Foreskin keratinocyte (primary cell): ENCODE measurements at places on chromosomes 3 and 15.

- DNase-seq, result peak; percentile 14
These were observed 25.2 kb downstream of the GOLGA6D start for GRCh38 chr15:75307778-75308390.

DNA sequence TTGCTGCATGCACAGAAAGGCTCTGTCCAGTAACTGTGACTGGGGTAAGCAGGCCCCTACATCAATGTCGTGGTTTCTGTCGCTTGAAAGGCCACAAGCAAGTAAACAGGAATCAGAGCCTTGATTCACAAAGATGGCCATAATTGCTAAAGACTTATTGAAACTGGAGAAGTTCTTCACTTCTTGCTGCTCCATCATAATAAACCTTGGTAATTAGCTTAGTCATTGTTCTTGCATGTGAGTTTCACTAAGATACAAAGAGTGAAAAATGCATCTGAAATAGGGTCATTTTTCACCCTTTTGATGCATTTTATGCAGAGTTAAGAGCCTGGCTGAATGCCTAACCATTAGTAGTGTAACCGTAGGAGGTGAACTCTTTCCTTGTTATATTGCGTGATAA is 3.2 kb downstream of the SEMA6D start:
- DNase-seq, result no peak

- DNase-seq, result peak; percentile 11
These were observed 287.8 kb upstream of the MCTP2 start for GRCh38 chr15:93943586-93943985.

- DNase-seq, result peak; percentile 81
These were observed 108.0 kb downstream of the CMSS1 start for GRCh38 chr3:99925584-99926230.

DNA sequence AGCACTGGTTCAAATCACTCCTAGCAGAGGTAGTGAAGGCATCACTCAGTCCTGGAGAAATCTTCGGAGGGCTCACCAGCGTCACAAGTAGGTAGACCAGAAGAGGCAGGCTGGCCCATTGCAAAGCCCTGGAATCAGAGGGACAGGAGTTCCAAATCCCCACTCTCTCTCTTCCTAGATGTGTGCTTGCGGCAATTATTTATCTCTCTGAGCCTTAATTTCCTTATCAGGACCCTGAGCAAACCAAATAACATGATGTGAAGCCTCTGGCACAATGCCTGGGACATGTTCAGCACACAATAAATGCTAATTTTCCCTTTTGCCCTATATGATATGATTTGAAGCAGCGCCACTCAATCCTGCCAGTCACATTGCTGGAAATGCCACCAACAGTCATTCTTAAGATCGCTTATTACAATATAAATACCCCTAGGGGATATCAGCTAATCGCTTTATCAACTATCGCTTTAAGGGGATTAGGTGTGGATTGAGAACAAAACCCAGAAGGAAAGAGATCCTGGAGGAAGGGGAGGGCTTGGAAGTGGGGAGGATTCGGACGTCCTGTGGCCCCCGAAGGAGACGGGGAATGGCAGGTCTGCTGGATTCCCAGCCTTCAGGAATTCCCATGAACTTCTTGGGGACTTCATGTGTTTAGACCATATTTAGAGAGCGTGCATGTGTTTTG is 59.5 kb upstream of the TSEN2 start:
- no peak for DNase-seq

DNA sequence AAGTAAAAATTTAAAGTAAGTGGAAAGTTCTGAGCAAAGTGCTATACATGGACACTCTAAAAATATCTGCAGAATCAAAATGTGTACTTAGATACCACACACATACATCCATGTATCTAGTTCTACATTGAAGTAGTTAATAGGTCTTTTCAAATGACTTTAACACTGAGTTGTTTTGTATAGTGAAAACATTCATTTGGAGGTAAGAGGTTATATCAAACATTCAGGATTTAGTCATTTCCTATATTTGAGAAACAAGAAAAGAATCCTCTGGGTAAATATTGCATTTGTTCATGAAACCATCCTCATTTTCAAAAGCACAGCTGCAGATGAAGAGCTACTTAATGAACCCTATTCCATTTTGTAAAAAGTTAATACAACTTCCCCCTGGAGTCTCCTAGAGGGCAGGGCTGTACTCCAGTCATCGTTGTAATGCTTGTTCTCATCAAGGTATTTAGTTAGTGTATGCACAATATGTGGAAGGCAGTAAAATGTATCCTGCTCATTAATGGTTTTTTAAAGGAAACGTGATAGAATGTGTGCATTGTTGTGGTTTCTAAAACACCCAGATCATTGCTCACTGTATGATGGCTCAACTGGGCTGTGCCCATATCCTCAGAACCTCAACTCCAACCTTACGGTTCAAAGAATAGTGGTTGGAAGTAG is 26.2 kb downstream of the ARPP21 start:
- DNase-seq, result no peak

DNA sequence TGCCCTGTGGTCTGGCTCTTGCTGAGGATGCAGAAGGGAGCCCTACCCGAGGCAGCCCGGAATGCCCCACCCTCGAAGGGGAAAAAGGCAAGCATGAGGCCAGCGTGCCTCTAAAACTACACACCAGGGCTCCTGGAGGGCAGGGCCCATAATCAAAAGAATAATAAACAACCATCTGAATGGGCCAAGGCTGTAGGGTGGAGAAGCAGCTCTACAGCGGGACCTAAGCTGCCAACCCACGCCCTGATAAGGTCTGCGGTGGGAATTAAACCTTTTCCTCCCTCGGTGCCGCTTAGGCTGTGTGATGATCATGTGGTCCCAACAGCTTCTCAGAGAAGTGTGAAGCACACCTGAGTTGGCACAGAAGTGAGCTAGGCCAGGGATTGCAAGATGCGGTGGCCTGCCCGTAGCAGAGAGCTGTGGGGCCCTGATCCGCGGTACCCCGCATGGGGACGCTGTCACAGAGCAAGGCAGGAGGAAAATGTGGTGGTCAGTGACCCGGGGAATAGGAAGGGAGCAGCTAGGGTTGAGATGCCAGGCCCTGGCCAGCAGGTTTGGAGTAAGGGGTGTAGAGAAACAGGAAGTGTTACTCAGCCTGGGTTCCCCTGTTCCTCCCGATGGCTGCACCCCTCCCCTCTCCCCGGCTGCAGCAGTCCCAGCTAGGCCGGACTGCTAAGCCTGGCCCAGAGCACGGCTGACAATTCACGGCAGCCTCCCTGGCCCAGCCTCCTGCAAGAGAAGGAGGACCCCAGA is 1.1 kb upstream of the C15orf62 start:
- no peak for DNase-seq

GRCh38 chr3:126431103-126431534 is 36.4 kb downstream of the CFAP100 start:
- no peak for DNase-seq

- no peak for DNase-seq
These were observed 53.6 kb upstream of the GATA2 start for GRCh38 chr3:128546646-128547045.

GRCh38 chr3:308597-309321 is 112.2 kb downstream of the CHL1 start:
- no peak for DNase-seq

DNA sequence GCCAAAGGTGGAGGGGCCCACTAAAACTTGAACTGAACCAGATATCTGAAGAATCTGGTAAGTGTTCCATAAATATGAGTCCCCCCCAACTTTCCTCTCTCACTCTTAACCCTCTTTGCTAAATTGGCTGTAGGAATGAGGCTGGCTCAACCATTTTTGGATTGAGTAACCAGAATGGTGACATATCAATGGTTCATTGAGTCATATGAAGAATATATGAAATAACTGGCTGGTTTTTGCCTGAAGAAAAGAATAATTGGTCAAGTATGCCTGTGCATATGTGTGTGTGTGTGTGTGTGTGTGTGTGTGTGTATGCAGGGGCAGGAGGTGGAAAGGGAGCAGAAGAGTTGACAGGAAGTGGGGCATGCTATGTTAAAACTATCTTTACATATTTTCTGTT is 472.9 kb upstream of the THBS1 start:
- no peak for DNase-seq

DNA sequence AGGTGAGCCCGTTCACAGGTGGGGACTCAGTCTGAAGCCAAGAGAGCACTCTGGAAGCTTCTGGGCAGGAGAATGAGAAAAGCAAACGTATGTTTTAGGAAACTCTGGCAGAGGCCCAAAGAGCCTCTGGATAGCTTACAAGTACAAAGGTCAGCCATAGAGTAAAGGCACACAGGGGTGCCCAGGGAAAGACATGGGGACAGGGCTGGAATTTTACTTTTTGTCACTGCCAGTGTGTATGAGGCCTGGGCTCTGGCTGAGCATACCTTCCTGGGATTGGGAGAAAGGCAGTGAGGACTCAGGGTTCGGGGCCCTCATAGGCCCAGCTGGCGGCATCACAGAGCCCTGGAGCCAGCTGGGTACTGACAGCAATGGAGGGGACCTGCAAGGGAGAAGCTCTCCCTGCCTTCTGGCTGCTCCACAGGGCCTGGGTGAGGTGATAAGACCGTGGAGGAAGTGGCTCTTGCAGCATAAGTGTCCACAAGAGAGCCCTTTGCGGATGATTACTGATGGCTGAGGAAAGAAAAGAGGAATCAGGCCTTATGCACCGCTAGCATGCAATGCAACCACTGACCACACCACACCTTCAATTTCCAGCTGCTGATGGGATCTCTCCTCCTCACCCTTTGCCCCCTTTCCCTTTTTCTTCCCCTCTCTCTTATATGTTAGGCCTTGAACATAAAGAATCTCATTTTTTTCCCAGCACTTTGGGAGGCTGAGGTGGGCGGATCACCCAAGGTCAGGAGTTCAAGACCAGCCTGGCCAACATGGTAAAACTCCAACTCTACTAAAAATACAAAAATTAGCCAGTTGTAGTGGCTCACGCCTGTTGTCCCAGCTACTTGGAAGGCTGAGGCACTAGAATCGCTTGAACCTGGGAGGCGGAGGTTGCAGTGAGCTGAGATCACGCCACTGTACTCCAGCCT is 25.1 kb upstream of the BCL2L10 start:
- DNase-seq, result no peak
